ENCODE measurements at places on chromosomes 1 and 21.

DNA sequence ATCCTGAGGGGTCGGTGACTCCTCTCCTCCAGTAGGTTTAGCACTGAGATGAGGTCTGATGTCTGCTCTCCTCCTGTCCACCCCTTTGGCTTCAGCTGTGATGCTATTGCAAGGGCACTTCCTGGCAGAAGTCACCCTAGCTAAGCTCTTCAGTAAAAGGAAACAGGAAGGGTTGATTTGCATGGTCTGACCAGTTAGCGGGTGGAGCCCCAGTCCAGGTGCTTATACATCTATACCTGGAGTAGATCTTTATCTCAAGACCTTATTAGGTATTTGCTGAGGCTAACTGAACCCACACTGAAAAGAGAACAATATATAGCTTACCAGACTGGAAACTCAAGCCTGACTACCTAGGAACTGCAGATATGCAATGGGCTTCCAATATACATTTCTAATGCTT, 28.9 kb upstream of the NFASC start:
- no peak for DNase-seq

DNA sequence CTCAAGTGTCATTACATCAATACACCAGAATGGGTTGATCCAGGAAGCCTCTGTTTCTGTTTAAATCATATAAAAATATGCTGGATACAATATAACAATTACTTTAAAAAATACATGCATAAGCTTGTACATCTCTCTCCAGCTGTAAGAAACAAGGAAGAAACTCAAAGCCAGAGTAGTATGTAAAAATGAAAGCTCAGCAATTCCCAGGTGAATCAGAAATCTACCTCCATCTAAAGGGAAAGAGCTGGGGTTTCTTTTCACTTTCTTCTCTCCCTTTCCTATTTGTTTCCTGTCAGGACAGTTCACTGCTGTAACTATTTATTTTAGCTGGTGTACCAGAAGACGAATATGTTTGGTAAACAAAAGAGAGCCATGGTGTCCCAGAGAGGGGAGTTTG, 301.0 kb upstream of the C1orf87 start:
- DNase-seq: no peak

DNA sequence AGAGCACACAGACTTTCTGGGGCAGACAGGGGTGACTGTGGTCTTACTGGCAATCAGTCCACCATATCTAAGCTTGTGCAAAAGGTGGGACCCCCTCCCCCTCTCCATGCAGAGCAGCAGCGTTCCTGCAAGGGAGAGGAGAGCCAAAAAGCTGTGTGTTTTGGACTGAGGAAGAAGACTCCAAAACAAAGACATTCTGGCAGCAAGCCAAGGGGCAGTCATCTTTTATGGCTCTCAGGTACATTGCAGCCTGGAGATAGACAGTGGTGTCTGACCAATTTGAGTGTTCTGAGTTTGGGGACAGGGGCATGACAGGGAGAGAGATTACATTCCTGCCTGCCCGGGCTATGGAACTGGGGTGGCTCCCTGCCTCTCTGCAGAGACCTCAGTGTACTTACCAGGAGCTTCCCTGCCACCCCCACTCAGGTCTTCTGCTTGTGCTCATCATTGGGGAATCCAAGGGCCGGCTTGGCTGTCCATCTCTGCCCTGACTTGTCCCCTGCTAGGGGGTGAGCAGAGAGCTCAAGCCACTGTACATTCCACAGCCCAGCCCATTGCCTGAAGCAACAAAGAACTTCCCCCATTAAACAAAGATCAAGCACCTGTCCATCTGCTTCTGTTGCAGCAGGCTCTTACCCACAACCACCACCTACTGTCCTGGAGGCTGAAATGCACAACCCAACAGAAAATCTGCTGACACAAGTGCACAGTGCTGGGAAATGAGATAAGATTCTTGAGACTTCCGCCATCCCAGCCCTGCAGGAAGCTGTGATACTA, 131.1 kb downstream of the EVI5 start:
- no peak for DNase-seq

DNA sequence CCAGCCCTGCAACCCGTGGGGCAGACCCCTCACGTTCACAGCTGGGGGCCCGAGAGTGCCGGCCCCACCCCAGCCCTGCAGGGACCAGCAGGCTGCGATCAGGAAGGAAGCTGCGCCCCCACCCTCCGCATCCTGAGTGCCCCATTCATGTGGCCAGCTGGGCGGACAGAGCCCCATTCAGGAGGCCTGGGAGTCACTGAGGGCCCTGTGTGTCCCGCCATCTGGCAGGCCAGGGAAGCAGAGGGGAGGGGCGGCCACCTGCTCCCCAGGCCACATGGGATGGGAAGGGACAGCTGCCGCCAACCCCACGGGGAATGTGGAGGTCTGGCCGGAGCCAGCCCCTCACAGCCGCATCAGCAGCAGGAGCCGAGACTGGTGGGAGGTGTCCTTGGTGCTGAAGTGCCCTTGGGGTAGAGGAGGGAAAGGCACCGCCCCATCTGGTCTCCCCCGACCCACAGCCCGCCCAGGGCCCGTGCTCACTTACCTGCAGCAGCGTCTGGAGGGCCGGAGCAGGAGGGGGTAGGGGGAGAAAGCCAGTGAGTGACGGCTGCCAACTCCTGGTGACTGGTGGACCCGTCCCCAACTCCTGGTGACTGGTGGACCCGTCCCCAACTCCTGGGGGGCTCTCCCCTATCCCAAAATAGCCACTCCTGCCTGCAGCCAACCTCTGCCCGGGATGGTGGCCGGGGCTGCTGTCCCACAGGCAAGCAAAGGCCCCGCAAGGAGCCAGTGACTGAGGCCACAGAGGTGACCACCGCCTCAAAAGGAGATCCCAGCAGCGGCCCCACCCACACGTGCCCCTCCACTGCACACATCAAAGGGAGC, 8.7 kb downstream of the ACAP3 start:
- peak; percentile 84 for DNase-seq

- no peak for DNase-seq
Observed at GRCh38 chr1:48182439-48182838, 40.1 kb upstream of the SLC5A9 start.

GRCh38 chr1:230396966-230397365, 29.2 kb downstream of the PGBD5 start:
- DNase-seq: no peak
